Stimulated activated CD8-positive, alpha-beta memory T cell treated with anti-CD3 and anti-CD28 coated beads, Interleukin-12 subunit alpha, Interleukin-12 subunit beta, amount 100 ng/mL, for 4 hours (primary cell): ENCODE measurements at places on chromosomes 16 and 17.

DNA sequence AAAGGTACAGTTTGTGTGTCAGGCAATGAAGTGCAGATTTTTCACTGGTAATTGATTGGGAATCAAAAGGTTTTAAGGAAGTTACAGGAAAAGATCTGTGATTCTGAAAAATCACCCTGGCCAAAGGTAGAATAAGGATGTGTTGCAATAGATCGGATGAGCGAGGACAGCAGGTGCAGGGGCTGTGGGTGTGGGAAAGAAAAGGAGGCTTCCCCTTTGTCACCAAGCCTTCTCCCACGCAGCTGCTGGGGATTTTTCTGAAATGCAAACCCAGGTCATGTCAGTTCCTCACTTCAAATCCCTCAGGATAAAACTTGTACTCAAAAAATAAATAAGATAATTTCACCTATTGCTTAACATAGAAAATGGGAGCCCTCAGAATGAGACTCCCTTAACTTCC is 47.9 kb upstream of the ARHGAP17 start:
- no peak for DNase-seq

DNA sequence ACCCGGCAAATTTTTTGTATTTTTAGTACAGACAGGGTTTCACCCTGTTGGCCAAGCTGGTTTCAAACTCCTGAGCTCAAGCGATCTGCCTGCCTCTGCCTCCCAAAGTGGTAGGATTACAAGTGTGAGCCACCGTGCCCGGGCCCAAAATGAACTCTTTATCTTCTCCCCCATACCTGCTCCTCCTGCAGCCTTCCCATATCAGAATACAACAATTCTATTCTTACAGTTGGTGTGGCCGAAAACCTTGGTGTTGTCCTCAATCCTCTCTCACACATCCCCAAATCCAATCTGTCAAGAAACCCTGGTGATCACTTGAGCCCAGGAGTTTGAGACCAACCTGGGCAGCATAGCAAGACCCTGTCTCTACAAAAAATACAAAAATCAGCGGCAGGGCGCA is 19.5 kb upstream of the SPN start:
- DNase-seq, result no peak

GRCh38 chr16:12436201-12436657 is 367.5 kb downstream of the CPPED1 start:
- DNase-seq, result no peak

DNA sequence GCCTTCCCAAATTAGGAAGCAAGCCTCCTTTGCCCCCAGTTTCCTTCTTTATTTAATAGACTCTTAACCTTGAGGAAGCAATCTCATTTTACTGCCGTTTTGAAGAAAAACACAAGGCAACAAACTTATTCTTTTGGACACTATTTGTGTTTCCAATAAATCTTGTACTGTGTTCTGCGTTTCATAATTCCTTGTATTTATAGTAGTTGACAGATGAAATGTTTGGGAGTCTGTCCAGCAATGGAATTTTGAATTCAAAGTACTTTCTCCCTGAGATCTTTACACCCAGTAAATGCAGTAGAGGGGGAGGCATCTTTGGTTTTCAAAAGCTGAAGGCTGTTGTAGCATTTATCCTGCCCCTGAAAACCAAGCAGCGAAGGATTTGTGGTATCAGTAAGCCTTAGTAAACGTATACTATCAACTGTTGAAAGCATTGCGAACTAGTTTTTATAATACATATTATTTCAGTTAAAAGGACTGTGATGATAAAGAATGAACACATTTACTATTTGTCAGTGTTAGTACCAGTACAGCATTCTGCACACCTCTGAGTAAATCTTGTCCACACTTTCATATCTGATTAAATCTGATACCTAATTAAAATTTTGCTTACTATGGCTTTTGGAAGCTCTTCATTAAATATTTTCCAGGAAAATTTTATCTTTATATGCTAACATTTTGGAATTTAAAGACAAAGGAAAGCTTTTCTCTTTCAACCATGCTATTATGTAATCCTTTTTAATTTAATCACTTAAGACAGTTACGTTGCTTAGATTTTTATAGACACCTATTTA is 83.1 kb downstream of the TNRC6C start:
- DNase-seq, result no peak

- no peak for DNase-seq
Observed at GRCh38 chr17:79943347-79944241, 92.1 kb downstream of the TBC1D16 start.

- no peak for DNase-seq
Observed at GRCh38 chr17:4972752-4973151, 5.1 kb upstream of the SPAG7 start.

- no peak for DNase-seq
Observed at GRCh38 chr17:50375858-50376538, 3.0 kb downstream of the EME1 start.

DNA sequence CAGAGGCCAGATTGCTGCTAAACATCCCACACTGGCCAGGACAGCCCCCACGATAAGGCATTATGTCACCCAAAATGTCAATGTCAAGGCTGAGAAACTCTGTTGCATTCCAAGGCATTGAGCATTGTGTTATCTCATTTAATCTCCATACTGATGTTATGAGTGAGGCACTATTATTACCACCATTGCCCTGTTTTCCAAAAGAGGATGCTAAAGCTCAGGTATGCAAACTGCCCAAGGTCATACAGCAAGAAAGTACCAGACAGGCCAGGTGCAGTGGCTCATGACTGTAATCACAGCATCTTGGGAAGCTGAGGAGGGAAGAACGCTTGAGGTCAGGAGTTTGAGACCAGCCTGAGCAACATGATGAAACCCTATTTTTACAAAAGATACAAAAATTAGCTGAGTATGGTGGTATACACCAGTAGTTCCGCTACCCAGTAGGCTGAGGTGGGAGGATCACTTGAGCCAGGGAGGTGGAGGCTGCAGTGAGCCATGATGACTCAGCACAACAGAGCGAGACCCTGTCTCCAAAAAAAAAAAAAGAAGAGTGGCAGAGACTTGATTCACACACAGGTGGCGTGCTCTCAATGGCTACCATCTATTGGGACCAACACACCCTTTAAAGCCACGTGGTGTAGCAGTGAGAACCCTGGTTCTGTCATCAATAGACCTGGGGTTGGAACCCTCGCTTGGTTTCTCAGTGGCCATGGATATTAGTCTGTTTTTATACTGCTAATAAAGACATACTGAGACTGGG is 58.8 kb upstream of the GRIN2A start:
- no peak for DNase-seq

- DNase-seq, result no peak
Observed at GRCh38 chr17:13283606-13284005, 265.8 kb upstream of the ELAC2 start.

GRCh38 chr16:67936880-67937605 is 393 bp upstream of the PSMB10 start:
- DNase-seq, result no peak

DNA sequence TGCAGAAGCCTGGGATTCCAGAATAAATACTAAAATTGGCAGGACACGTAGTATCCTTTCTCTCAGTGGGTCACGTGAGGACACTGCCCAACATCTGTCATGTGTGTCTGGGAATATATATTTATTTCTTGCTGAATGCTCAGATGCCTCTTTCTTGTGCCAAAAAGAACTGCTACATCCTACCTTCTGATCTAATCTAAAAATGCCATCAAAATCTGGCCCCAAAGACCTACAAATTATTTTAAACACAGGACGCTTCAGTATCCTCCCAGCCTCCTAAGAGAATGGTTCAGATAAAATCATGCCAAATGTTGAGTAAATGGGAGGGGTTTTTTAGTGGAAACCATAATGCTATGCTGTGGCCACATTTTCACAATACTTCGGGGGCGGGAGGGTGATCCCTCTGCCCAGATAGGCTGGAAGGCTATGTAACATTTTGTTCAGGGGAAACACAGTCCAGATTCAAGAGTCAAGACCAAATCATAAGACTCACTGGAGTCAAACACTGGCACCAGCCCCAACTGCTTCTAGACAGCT is 22.9 kb upstream of the CORO6 start:
- DNase-seq, result no peak

GRCh38 chr17:79406316-79406715 is 204.5 kb downstream of the RBFOX3 start:
- DNase-seq, result no peak
